ENCODE measurements at places on chromosomes 12 and 14.

- DNase-seq, result no peak
Observed at GRCh38 chr12:129662234-129662633, 241.6 kb downstream of the TMEM132D start.

DNA sequence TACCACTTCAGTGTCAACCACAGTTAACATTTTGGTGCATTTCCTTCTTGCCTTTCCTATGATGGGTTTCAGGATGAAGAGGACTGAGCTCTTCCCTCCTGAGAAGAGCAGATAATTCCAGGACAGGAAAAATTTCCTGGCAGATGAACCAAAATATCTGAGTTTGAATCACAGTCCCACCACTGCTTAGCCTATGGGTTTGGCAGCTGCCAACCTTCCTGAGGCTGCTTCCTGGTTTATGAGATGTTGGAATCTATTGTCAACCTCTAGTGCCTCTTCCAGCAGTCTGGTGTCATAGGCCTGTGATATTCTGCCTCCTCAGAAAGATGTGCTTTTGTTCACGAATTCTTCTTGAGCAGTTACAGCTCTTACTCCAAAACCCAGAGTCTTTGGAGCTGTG, 197.4 kb upstream of the FRMD6 start:
- no peak for DNase-seq

DNA sequence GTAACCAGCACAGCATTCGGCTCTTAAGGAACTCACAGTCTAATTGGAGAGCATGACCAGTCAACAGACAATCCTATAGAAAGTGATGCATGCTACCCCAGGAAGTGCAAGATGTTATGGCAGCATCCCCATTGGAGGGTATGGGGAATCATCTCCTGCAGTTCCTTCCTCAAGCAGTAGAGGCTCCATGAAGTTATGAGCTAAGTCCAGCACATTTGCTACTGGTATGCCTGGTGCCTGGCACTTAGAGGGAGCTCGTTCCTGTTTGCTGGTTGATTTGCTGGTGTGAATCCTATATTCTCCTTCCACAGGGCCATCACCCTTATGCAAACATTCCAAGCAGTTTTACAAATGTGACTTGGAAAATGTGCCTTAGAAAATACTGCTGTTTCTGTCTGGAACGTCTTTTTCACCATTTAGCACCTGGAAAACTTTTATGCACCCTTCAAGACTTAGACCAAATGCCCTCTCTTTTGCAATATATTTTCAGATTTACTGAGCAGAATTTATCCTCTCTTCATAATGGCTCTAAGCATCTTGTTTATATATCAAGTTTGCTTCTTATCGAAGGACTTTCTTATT, 136.1 kb upstream of the WSCD2 start:
- no peak for DNase-seq

GRCh38 chr12:10497602-10498001, 8.1 kb upstream of the EIF2S3B start:
- no peak for DNase-seq

GRCh38 chr12:82144505-82144904, 213.7 kb downstream of the CCDC59 start:
- no peak for DNase-seq

- DNase-seq, result no peak
Observed at GRCh38 chr12:62731055-62731820, 203.7 kb downstream of the PPM1H start.

- DNase-seq, result no peak
Observed at GRCh38 chr14:77148510-77149231, 7.1 kb upstream of the ZDHHC22 start.

DNA sequence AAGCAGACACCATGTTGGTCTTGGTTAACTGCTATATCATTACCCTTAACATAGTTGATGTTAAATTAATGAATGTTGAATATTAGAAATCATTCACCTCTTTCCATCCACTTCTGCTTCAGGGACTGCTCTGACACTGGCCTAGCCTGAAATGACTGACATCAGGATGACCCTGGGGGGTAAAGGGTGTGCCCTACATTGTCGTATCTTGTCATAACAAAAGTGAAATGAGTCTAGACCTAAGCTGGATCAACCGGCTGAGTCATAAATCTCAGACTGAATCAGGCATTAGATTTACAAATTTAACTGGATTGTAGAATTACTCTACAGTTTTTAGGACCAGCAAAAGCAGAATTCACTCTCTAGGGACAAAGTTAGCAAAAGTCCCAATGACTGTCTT, 35.3 kb downstream of the KICS2 start:
- no peak for DNase-seq

GRCh38 chr14:73567358-73567757, 1.7 kb upstream of the ACOT2 start:
- DNase-seq, result no peak

DNA sequence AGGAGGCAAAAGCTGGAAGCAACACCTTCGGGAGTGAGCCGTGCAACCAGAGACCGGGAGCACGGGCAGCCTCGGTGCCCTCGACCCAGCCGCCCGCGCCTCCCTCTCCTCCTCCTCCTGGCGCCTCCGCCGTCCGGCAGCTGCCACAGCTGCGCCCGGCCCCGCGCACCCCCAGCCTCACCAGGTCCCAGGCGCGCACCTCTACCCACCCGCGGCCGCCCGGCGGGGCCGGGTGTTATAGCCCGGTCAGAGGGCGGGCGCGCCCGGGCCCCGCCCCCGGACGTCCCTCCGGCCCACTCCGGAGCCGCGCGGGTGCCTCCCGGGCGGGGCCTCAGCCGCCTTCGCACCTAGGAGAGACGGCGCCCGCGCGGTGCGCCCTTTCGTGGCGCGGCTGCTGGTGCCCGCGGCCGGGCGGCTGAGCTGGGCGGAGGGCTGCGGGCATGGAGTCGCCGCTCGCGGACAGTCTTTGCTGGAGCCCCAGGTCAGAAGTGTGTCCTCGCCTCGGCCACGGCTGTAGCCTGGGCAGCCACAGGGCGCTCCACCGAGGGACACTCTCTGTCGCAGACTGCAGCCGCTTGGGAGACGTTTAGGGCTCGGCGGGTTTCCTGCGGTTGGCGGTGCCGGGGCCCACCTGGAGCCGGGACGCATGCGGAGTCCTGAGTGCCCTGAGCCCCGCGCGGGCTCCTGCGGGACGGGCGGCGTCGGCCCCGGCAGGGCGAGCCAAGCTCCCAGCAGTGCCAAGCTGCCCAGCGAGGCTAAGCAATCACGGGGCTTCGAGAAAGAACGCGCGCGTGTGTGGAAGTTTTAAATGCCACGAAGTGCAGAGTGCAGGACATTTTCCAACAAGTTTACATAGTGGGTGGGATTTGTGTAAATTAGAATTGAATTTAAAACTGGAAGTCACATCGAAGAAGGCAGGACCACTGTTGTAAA, at the start of gene CPM:
CPM (minus strand) TSS at position 211 of the 933 bp plus-strand sequence. CDS start 334 bp downstream, outside the sequence.
- DNase-seq, result no peak

GRCh38 chr14:24207104-24207551, 1.6 kb downstream of the TSSK4 start:
- DNase-seq, result no peak

DNA sequence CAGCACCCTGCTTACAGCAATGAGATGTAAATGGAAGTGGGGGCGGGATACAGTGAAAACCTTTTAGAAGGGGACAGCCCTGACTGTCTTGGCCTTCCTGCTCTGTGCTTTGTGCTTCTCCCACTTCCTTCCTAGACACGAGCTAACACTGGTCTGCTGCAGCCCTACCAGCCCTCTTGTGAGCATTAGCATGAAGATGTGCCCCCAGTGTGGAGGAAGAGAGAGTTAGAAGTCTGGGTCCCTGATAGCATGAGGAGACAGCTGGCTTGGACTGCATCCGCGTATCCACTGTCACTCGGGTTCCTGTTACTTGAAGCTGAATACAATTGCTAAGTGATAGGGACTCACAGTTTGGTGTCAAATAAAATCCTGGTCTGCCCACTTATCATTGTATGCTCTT, 248.1 kb upstream of the SOX5 start:
- no peak for DNase-seq

- DNase-seq, result no peak
Observed at GRCh38 chr12:9319044-9319841, 111.0 kb upstream of the PZP start.

GRCh38 chr12:24979329-24979728, 30.4 kb upstream of the BCAT1 start:
- no peak for DNase-seq

DNA sequence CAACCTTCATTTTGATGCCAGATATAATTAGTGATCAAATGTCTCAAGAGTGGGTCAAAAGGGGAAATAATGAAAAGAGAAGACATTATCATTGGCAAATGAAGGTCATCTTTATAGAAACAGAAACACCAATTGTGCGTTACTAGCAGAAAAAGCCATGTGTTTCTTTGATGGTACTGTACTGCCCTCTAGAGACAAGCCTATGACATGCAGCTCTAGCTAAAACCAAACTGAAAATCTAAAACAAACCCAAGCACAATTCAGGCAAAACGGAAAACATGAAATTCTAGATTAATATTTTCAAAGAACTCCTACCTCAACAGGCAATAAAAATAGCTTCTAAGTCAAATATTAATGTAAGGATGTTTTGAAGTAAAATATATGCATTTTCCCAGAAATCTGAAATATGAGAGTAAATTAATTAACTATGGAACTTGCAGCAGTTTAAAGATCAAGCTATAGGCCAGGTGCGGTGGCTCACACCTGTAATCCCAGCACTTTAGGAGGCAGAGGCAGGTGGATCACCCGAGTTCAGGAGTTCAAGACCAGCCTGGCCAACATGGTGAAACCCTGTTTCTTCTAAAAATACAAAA, 115.4 kb downstream of the KLHL28 start:
- peak; percentile 50 for DNase-seq

- peak; percentile 20 for DNase-seq
Observed at GRCh38 chr14:54348001-54348611, 48.7 kb upstream of the CDKN3 start.

DNA sequence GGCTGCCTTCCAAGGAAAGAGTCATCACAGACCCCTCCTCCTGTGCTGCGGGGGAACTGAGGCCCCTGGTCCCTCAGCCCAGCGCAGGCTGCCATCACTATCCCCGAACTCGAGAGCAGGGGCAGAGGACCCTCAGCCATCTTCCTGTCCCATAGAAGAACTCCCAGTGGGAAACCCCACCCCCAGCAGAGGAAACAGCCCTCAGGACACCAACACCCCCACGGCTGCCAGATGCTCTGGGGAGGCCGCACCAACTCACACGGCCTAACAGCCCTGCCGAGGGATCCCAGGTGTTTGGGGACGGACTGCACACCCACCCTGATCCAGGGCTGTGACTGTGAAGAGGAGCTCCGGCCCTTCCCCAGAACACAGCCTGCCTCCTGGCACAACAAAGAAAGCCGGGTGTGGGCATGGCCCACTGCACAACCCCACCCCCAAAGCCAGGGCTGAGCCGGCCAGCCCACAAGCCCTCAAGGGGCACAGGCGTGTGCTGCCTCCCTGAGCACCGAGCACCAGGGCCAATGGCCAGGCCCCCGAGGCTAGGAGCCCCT, 16.3 kb upstream of the C14orf180 start:
- no peak for DNase-seq

GRCh38 chr12:52914576-52915121, 9.8 kb upstream of the KRT8 start:
- DNase-seq, result no peak

DNA sequence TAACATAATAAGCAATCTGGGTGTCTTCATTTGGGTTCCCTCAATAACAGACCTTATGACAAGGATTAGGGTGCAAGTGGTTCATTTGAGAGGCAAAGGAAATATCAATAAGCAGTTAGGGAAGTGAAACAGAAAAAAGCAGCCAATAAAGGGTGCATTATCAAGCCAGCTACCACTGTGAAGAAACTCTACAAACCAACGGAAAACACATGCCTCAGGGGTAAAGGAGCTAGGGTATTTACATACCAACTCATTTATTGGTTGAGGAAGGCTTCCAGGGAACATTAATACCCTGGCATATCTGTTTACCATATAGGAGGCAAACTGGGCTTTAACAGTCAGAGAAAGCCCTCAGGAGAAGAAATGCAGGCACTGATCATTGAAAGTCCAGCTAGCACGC, 22.7 kb upstream of the IFNG-AS1 start:
- DNase-seq, result no peak

GRCh38 chr12:52710730-52711129, 7.4 kb upstream of the KRT77 start:
- DNase-seq, result no peak

DNA sequence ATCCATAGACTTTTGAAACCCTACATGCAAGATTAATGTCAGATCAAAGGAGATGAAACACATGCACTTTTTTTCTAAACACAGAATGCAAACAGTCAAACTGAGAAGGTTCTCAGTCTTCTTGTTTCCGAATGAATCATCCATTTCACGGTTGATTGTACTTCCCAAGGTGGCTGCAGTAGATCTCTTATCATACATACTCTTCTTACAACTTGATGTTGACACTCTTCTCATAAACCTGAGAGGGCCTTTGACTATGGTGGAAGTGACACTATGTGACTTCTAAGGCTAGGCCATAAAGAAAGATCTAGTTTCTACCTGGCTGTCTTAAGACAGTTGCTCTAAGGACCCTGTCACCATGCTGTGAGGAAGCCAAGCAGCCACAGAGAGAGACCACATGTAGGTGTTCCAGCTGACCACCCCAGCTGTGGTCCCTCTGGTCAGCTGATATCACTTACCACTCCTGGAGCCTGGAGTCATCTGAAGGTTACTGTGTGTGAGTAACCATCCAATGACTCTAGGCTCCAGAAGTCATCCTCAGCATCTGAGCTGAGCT, 67.2 kb upstream of the HMGA2 start:
- no peak for DNase-seq

- no peak for DNase-seq
Observed at GRCh38 chr12:113222730-113223531, 1.7 kb downstream of the TPCN1 start.

DNA sequence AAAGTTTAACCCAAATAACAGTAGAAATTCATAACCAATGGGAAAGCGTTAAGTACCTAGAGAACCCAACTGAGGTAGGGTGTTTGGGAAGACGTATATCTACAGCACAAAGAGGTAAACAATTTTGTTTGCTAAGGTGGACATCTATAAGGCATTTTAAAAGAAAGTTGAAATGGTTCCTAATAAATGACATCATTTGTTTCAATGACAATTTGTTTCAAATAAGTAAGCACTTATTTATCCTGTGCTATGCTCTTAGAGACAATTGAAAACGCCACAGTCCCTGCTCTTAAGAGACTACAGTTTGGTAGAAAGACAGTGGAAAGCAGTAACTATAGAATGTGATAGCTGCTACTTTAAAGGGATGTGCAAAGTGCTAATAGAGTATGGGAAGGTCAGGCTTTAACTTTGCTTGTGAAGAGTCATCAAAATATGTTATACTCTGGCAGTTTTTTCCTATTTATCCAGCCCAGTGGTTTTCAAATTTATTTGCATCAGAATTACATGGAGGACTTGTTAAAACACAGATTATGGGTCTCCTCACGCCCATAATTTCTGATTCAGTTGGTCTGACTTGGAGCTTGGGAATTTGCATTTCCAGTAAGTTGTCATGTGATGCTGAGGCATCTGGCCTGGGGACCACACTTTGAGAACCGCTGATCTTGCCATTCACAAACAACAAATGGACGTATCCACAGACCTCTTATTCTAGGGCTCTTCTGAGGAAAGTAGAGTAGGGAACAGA, 19.6 kb upstream of the SMCO2 start:
- no peak for DNase-seq

GRCh38 chr12:107125833-107126232, 32.5 kb upstream of the CRY1 start:
- no peak for DNase-seq

- no peak for DNase-seq
Observed at GRCh38 chr14:67665868-67666267, 8.6 kb downstream of the VTI1B start.

GRCh38 chr12:85814071-85814470, 22.1 kb downstream of the RASSF9 start:
- no peak for DNase-seq

GRCh38 chr12:104600790-104601739, 144.3 kb downstream of the CHST11 start:
- no peak for DNase-seq

GRCh38 chr14:44113769-44114730, 393.0 kb downstream of the FSCB start:
- no peak for DNase-seq

All from SK-N-MC (cell line).